Central memory CD8-positive, alpha-beta T cell (primary cell): ENCODE measurements at places on chromosomes 5 and 9.

- no peak for DNase-seq
- H3K4me3 ChIP-seq = no peak overlapping the region
- no peaks in the 10 kb centered on the region for H3K4me1 ChIP-seq
- H3K27ac ChIP-seq = no peak overlapping the region
Measured at GRCh38 chr5:133236541-133236951, 184.7 kb downstream of the HSPA4 start.

DNA sequence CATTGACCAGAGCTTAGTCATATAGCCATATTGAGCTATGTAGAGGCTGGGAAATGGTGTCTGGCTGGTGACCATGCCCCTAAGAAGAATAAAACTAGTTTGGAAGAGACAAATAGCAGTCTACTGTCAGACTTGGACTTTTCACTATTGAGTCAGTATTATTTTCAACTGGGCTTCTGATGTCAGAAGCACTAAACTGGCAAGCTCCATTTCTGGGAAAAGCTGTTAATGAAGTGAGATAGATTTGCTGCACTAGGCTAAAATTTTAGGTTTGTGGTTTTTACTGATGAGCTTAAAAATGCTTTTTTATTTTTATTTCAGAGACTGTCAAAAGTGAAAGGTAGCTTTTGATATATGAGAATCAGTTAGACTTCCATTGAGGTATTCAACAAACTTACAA is 220.2 kb downstream of the RAB3C start:
- DNase-seq = no peak
- H3K4me3 ChIP-seq = no peak overlapping the region

DNA sequence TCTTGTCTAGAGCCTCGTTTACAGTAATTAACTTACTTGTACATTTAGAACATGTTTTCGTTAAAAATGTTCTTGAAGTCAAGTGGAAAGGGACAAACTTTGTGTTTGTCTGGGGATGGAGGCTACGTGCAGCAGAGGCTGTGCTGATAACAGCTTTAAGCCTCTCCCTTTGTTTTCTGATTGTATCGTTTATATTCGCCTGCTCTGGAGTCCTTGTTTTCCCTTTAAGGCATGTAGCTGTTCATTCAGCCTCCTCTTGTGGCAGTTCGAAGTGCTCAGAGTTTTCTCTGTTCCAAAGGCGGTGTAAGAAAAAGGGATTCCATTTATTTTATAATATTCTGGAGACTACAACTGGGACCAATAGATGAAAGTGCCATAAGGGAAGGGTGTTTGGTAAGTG is 1.9 kb downstream of the SLC36A1 start:
- H3K36me3 ChIP-seq = peaks cover 4% of the 10 kb centered on the region
- peaks cover 17% of the 10 kb centered on the region for H3K27me3 ChIP-seq
- peak overlapping the region; percentile 94 for H3K4me3 ChIP-seq
- peaks cover 28% of the 10 kb centered on the region for H3K4me1 ChIP-seq

DNA sequence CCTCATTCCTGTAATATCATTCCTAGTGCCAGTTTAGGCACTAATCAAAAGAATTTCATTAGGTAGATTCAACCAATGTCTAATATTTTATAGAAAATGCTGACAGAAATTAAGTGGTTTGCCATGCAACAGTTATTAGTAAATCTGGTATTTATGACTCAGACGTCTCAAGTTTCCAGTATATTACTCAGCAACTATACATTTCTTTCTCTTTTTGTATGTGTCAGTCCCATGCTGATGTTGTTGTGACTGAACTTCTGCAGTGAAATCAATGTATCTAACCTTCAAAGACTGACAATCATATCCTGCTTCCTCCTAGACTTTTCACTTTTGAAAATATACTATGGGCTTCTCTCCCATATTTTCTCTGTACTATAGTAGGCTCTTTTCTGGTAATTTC is 822.5 kb downstream of the NR2F1-AS1 start:
- no peaks in the 10 kb centered on the region for H3K27me3 ChIP-seq
- H3K4me1 ChIP-seq = no peaks in the 10 kb centered on the region
- H3K36me3 ChIP-seq = peaks cover 1% of the 10 kb centered on the region
- H3K4me3 ChIP-seq = no peak overlapping the region
- no peak overlapping the region for H3K27ac ChIP-seq

DNA sequence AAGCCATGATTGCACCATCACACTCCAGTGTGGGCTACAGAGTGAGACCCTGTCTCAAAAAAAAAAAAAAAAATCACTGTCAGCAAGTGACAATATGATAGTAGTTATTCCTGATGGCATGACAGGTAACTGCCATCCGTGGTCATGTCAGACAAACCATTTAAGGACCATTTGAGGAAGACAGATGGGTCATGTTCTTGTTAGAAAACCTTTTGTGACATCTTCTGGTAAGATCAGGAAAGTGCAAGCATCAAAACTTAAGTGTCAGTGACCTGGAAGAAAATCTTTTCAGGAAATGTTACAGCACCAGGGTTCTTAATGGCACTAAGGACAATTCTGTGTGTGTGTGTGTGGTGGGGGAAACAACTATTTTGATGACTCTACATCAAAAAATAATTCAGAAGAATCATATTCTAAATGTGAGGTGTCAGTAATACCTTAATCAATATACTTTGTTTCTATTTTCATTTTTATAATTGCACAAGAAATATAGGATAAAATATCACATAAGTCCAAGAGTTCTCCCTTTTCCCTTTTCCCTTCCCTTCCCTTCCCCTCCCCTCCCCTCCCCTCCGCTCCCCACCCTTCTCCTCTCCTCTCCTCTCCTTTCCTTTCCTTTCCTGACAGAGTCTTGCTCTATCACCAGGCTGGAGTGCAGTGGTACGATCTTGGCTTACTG is 17.8 kb downstream of the SLC38A9 start:
- no peaks in the 10 kb centered on the region for H3K27me3 ChIP-seq
- H3K36me3 ChIP-seq = peaks cover 5% of the 10 kb centered on the region
- H3K4me1 ChIP-seq = peaks cover 7% of the 10 kb centered on the region
- no peak overlapping the region for H3K4me3 ChIP-seq

DNA sequence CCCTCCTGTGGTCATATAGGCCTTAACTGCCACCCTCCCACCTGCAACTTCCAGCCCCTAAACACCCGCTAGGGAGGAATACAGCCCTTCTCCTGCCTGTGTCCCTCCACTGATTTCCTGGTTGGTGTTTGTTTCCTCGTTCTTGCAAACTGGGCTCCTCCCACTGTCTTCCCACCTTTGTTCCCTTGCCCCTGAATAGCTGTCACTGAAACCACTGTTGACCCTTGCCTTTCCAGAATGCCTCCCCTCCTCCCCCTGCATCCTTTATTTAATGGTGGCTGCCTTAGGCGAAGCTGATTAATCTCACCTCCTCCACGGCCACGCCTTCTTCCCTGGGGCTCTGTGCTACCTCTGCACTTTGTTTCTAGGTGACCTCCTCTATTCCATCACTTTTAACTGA is 626.7 kb downstream of the BNC2 start:
- H3K27ac ChIP-seq = no peak overlapping the region
- no peaks in the 10 kb centered on the region for H3K36me3 ChIP-seq
- no peaks in the 10 kb centered on the region for H3K4me1 ChIP-seq
- H3K4me3 ChIP-seq = no peak overlapping the region
- H3K27me3 ChIP-seq = no peaks in the 10 kb centered on the region
- DNase-seq = no peak

DNA sequence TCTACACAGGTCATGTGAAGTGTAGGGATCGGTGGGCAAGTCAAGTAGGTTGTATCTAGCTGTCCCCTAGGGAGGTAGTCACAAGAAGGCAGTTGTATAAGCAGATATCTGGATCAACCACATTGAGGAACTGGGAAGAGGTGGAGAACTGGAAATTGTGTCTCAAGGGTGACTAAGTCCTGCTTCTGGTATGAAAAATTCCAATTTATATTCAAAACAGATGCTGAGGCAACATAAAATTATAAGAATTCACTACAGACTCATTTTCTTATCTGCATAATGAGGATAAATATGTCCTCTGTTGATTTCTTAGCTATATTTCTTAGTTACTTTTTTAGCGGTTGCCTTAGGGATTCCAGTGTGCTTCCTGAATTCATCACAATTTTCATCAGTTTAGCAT is 46.8 kb downstream of the GALNT12 start:
- no peak overlapping the region for H3K4me3 ChIP-seq
- no peak overlapping the region for H3K27ac ChIP-seq
- DNase-seq = no peak
- H3K36me3 ChIP-seq = no peaks in the 10 kb centered on the region
- H3K27me3 ChIP-seq = peaks cover 53% of the 10 kb centered on the region

DNA sequence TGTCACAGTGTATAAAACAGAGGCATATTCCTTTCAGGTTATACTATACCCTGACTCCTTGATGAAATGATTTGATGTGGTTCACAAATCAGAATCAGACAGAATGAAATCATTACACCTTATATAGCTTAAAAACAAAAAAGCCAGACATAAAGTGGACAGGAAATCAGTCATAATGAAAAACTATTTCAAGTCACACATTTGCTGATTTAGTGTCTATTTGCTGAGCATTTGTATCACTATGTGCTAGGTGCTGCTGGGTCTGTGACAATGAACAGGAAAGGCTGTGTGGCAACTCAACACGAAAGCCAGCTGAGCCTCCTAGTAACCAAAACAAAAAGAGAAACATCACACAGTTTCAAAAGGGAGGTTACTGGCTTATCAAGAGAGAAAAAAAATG is 194.0 kb downstream of the EFNA5 start:
- H3K27me3 ChIP-seq = no peaks in the 10 kb centered on the region
- peak overlapping the region; percentile 99 for H3K27ac ChIP-seq

DNA sequence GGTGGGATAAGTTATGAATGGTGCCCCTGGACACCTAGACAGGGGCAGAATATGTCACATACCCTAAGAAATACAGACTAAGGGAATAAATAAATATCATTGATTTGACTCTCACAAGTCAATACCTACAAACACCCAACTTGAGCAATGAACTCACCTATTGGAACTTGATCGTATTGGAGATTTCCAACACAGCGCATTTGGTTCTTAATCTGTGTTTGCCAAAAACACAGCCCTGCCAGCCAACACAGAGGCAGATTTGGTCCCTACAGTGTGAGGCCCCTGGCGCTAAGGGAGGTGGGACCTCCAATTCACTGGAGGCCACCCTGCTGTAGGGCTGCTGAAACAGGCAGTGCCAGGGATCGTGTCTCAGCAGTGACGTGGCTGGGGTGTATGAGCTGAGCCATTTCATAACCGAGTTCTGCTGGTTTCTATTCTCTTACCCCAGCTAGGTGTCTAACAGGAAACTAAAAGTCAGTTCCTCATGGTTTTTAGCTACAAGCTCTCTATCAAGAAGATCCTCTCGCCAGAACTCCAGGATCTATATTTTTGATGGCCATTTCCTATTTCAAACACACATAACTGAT is 84.5 kb downstream of the SLC1A1 start:
- H3K4me1 ChIP-seq = peaks cover 36% of the 10 kb centered on the region
- H3K4me3 ChIP-seq = no peak overlapping the region
- H3K27me3 ChIP-seq = no peaks in the 10 kb centered on the region
- H3K27ac ChIP-seq = peak overlapping the region; percentile 30
- peaks cover 3% of the 10 kb centered on the region for H3K36me3 ChIP-seq

DNA sequence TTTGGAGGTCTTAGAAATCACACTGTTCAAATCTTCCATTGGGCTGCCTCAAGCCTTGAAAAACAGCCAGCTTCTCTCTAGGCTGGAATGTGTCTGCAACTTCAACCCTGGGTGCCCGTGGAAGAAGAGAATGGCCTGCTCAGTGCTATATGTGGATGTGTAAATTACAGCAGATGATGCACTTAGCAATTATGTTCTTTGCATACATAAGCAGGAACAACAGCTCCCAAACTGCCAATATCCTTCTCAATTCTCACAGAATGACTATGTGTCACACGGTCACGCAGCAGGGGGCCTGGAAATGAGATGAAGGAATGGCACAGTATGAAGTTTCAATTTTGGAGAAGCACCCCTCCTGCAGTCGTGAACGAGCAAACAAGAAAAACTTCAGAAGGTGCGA is 175.2 kb upstream of the SMARCA2 start:
- H3K27ac ChIP-seq = no peak overlapping the region
- H3K36me3 ChIP-seq = no peaks in the 10 kb centered on the region
- H3K4me3 ChIP-seq = no peak overlapping the region
- no peaks in the 10 kb centered on the region for H3K4me1 ChIP-seq
- H3K27me3 ChIP-seq = no peaks in the 10 kb centered on the region

DNA sequence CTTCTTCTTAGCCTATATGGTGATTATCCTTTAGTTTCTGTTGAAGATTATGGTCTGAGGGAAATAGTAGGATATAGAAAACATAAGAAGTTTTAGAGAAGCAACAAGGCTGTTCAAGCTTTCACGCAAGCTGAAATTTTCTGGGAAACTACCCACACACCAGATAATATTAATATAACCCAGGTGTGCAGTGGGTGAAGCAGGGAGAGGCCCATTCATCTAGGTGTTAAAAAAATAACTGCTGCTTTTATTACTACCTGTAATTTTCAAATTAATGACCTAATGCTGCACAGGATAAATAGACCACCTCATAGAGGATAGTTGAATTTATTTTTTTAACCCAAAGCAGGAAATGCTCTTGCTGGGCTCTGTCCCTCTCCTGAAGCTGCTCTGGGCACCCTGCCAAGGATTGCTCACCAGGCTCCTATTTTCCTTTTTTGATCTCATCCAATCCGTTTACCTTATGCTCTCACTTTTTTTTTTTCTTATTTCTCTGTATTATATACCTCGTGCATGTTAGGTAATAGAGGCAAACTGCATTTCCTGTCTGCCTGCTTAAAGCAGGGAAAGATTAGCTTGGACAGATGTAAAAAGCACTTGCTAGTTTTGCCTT is 124.3 kb upstream of the SLC12A2 start:
- no peak for DNase-seq
- peaks cover 1% of the 10 kb centered on the region for H3K36me3 ChIP-seq
- no peaks in the 10 kb centered on the region for H3K27me3 ChIP-seq
- H3K4me1 ChIP-seq = peaks cover 13% of the 10 kb centered on the region
- H3K27ac ChIP-seq = peak overlapping the region; percentile 67

- DNase-seq = no peak
- H3K4me1 ChIP-seq = peaks cover 97% of the 10 kb centered on the region
- H3K27ac ChIP-seq = peak overlapping the region; percentile 100
Measured at GRCh38 chr5:132459031-132459982, 31.3 kb downstream of the IRF1 start.

- no peak for DNase-seq
- no peaks in the 10 kb centered on the region for H3K27me3 ChIP-seq
Measured at GRCh38 chr5:93126634-93127033, 454.4 kb downstream of the NR2F1-AS1 start.

DNA sequence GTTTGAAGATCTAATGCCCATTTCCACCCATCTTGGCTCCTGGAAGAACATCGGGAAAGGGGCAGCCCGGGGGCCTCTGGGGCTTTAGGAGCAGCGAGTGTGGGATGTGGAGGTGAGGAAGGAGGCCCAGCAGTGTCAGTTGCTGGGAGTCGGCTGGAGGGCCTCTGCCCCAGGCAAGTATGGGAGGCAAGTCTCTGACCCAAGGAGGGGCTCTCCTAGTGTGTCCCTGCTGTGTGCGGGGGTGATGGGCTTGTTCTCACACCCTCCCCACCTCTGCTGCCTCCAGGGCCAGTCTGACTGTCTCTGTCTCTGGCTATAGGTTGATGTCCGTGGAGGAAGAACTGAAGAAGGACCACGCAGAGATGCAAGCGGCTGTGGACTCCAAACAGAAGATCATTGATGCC is 129.7 kb downstream of the DAB2IP start:
- H3K27ac ChIP-seq = no peak overlapping the region
- H3K4me1 ChIP-seq = no peaks in the 10 kb centered on the region
- DNase-seq = no peak
- H3K4me3 ChIP-seq = no peak overlapping the region
- peaks cover 27% of the 10 kb centered on the region for H3K27me3 ChIP-seq
- H3K36me3 ChIP-seq = no peaks in the 10 kb centered on the region

- no peak overlapping the region for H3K4me3 ChIP-seq
- H3K36me3 ChIP-seq = no peaks in the 10 kb centered on the region
- H3K27ac ChIP-seq = no peak overlapping the region
- no peaks in the 10 kb centered on the region for H3K27me3 ChIP-seq
- peaks cover 5% of the 10 kb centered on the region for H3K4me1 ChIP-seq
- no peak for DNase-seq
Measured at GRCh38 chr9:27453860-27454553, 70.1 kb upstream of the IFNK start.
